NCI-H187 treated with DMSO at 0.1 percent for 48 hours (cell line): ENCODE measurements at places on chromosomes 1 and 21.

GRCh38 chr1:2303016-2303775 lies 75.1 kb downstream of the SKI start:
- no peak for DNase-seq

DNA sequence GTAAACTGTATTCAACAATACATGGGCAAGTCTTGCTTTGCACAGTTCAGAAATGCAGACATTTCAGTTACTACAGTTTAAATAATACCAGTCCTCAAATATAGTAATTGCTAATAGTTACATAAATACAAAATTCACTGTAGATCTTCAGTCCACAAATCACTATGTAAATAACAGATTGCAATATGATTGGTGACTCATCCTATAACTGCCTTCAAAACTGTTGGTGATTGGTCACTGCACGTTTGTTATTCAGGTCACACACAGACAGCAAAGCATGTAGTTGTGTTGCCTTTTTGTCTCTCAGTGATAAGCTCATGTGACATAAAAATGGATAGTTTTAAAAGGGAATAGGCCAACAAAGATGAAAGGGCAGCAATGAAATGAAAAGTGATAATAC lies 186.5 kb upstream of the CTTNBP2NL start:
- no peak for DNase-seq

DNA sequence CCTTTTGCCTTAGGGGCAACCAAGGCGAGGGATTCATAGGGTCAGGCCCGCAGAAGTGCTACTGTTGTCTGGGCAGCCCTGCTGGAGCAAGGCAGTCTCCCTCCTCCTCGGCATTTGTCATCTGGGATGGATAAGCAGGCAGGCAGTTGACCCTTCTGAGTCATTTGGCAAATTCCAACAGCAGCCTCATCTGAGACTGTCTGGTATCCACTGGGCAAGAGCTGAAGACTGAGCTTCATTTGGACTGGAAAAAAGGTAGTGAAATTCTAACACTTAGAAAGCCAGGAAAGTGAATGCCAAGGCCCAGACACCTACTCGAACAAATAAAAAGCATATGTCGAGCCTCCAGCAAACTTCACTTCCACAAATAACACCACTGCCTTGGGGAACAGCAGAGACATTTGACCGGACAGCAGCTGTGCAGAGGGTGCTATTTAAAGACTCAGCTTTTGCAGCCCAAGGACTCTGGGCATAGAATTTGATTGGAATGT lies 4.0 kb upstream of the ZBTB40 start:
- no peak for DNase-seq

- DNase-seq: peak; percentile 60
Observed at GRCh38 chr21:41009398-41010100, 158.4 kb upstream of the BACE2 start.

DNA sequence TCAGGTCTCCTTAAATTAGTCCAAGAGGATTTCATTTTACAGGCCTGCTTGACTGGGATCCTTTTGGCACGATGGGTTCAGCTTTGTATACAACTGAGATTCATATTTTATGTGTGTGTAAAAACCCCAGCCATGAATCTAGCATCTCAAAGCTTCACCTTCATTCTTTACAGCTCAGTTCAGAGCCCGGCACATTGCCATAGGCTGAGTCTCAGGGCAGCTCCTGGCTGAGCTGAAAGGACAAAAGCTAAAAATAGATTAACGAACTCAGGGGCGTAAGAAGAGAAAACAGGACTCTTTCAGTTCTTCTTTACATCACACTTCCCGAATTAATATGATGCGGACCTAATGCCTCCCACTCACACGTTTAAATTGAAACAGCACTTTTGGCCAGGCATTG lies 262.8 kb upstream of the PBX1 start:
- no peak for DNase-seq

DNA sequence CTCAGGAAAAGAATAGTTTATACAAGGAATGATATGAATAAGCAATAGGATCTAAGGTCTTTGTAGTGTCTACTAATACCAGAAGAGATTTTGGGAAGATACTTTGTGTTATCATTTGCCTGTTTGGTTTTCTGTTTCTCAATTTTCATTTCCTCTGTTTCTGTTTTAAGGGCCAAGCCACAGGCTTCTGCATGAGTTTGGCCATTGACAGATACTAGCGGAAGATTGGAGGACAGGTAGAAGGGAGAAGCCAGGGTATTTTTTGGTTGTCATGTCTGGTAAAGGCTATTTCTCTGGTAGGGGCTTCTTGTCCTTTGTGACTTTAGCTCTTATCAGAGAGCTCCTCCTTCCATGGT lies 51.4 kb downstream of the HS2ST1 start:
- no peak for DNase-seq

DNA sequence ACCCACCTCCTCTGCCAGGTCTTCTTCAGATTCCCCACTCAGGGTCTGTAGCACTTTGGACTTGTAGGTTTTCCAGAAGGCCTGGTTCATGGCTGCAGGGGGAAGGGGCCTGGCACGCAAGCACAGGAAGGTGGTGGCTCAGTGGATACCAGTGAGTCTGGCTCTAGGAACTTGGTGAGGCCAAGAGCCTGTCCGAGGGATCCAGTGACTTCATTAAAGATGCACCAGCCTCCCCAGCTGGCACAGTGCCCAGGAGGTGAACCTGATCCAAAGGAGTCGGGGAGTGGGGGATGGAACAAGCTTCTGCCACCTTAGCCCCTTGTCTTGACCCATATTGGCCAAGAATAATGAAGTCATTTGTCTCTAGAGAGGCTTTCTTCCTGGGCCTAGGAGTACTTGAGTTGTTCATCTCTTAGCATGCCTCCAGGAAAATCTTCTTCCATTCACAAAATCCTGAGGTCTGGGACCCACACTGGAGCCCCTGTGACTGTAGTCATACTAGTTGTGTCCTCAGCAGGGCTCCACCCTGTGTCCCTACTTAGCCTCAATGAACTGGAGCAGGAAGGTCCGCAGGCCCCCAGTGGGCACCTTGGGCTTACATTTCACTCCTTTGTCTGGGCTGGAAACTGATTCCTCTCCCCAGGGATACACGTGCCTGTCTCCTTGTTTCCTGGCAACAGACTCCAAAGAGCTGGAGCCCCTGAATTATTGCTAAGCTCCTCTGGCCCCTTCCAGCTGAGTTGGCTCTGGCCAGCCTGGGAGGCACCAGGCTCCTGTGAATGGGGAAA lies at the start of gene C1orf232:
C1orf232 (minus strand) TSS at position 554 of the 788 bp plus-strand sequence; CDS start at position 90, 464 bp downstream.
- DNase-seq: peak; percentile 5

GRCh38 chr1:163069142-163069541 lies at the start of gene RGS4:
Gene RGS4 (plus strand): TSS chr1:163069361. CDS start chr1:163069485, 124 bp downstream.
- no peak for DNase-seq

DNA sequence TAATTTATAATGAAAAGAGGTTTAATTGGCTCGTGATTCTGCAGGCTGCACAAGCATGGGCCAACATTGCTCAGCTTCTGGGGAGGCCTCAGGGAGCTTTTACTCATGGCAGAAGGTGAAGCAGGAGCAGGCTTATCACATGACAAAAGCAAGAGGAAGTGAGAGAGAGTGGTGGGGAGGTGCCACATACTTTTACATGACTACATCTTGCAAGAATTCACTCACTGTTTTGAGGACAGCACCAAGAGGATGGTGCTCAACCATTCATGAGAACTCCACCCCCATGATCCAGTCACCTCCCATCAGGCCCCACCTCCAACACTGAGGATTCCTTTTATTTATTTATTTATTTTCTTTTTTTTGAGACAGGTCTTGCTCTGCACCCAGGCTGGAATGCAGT lies 5.5 kb upstream of the PLEKHM2 start:
- no peak for DNase-seq

DNA sequence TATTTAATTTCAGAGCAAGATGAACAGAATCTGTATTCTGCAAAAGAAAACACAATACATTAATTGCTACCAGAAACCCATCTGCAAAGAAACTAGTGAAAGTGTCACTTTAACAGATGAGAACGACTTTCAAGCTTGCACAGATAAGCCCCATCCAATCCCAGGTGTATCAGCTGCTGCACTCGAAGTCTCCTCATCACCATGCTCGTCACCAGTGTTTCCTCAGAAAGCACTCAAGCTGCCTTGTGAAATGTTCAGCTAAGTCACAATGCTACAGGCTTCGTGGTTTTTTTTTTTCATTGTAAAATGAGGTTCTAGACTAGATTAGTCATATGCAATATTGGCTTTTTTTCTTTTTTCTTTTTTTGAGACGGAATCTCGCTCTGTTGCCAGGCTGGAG lies 3.3 kb upstream of the TOMM20 start:
- no peak for DNase-seq

- no peak for DNase-seq
Observed at GRCh38 chr1:38875811-38876210, 2.7 kb upstream of the MYCBP start.

DNA sequence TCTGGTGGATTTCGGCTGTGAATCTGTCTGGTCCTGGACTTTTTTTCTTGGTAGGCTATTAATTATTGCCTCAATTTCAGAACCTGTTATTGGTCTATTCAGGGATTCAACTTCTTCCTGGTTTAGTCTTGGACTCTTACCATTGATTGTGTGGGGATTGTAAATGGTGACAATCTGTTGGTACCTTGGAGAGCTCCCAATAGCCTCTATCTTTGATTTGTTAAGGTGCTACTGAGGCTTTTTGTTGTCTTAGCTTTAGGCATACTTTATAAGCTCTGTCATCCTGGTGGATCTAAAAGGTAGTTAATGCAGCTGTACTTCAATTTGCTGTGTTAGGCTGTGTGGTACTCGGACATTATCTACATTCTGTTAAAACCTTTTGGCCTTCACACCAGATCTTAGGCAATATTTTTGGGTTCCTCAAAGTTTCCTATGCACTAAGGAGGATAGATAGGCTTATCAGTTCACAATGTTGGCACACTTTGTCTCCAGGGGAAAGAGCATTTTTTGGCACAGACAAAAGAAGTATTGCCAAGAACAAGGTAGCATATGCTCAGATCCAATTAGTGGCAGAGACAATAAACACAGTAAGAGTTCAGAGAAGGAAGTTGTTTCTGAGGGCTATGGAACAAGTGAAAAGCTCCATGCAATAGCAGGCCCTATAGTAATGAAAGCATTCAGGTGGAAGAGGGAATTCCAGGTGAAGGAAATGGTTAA lies 230.4 kb downstream of the PDE4B start:
- DNase-seq: no peak

GRCh38 chr1:203252678-203253077 lies 23.2 kb upstream of the CHIT1 start:
- peak; percentile 96 for DNase-seq

GRCh38 chr1:226216056-226216455 lies 7.4 kb upstream of the MIXL1 start:
- no peak for DNase-seq

DNA sequence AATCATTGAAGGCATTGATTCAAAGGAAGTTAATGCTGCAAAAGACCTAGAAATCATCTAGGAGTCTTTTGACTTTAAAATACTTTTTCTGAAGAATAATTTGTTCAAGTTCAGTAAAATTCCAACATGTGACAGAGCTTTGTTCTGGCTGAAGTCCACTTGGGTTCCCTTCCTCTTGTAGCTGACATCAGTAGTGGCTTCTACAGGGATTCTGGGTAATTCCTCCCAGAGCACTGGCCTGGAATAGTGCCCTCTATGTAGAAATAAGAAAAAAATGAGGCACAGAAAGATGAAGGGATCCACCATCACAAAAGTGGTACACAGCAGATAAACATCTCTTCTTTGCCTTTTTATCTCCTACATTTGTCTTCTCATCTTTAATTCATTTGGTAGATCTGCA lies 548.1 kb downstream of the LTN1 start:
- no peak for DNase-seq

- DNase-seq: no peak
Observed at GRCh38 chr1:886311-886710, 37.4 kb upstream of the SAMD11 start.

DNA sequence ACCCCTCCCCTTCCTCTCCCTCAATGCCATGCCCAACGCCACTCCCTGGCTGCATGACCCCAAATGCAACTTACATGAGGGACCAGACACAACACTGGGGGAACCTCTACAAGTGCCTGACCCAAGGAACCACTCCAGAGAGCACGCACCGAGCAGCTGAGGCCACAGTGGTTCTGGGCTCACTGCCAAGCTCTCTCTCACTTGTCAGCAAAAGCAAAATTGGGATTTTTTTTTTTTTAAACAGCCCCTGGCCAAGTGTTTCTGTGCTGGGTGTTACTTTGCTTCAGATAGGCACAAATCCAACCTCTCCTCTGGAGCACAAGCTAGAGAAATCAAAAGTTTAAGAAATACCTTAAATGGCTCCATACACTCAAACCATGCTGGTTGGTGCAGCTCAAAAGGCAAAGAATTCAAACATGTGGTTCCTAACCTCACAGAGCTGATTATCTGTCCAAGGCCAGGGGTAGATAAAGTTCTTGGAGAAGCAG lies 363.0 kb downstream of the SETD4 start:
- peak; percentile 44 for DNase-seq

DNA sequence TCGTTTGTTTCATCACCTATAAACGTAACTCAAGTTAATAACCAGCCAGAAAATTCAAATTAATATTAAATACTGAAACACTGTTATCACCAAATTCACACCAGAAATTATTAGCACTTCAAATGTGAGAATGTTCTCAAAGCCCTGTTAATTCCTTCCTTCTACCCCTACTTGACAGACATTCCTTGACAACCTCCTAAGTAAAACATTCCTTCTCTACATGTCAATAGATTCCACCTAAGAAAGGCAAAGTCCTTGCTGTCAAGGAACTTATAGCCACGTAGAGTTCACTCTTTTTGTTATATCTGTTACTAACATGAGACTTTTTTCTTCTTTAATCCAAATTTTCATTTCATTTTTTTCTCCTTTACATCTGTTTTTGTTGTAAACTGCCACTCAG lies 441.5 kb downstream of the SMYD3 start:
- DNase-seq: no peak

- no peak for DNase-seq
Observed at GRCh38 chr21:26736449-26736848, 108.8 kb downstream of the ADAMTS1 start.

GRCh38 chr1:93841771-93842170 lies 37.2 kb downstream of the DNTTIP2 start:
- DNase-seq: no peak

GRCh38 chr1:61387829-61388228 lies 305.5 kb downstream of the NFIA start:
- no peak for DNase-seq

- DNase-seq: no peak
Observed at GRCh38 chr1:59879574-59879973, 47.0 kb downstream of the CYP2J2 start.

DNA sequence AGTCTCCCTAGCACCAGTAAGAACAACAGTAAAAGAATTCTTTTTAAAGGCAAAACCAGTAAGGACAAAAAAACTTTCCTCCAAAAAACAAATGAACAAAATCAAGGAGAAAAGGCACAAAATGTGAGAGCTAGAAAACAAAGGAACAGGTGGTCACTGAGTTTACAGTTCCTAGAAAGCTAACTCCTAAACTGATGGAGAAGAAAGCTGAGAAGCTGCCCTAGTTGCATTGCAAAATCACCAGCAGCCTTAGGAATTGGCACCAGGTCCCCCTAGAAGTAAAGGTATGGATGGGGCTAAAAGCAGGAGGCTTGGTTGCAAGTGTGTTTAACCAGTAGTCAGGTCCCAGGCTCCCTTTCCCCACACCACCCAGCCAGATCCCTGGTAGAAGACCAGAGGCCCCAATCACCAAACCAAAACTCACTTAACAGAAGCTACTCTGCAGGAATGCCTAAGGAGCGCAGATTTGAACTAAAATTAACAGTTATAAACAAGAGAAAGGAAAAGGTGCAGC lies 47.6 kb downstream of the RAB3GAP2 start:
- DNase-seq: no peak

GRCh38 chr1:212310383-212310782 lies 25.2 kb downstream of the PPP2R5A start:
- no peak for DNase-seq
